ENCODE measurements at places on chromosomes 12 and 14. TPM values are rescaled to one million over a fixed set of nuclear protein-coding genes. Genes with fewer than 3 reads are reported as not detected.
A peak's percentile ranks its signal among the peaks of the same experiment; 100 is the strongest.

- no peak for DNase-seq
Observed at GRCh38 chr12:21940549-21941505, at the start of gene ABCC9. ABCC9 (minus strand) TSS chr12:21941426; CDS start chr12:21936674, 4,752 bp downstream.

- no peak for DNase-seq
Observed at GRCh38 chr14:101187816-101188570, 284.5 kb upstream of the RTL1 start.

GRCh38 chr12:121524196-121524916, 56.5 kb downstream of the KDM2B start:
- DNase-seq, result no peak

DNA sequence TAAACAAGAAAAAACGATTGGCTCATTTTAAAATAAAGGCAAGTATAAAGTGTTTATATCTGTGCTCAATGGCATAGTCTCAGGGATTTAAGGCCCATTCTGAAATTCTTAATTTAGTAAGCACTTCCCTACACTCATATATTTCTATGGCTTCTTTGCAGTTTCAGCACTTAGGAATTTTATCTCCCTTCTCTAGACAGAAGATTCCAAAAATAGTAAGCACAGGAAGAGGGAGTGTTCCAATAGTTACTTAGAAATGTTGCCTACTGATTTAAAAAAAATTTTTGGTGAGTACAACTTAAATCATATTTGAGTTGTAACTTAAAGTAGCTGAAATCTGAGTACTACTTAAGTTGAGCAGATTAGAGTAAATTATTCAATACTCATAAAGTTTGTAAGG, 19.8 kb downstream of the INSM2 start:
- DNase-seq, result no peak

- DNase-seq, result no peak
Observed at GRCh38 chr12:88450136-88450535, 130.1 kb downstream of the KITLG start.

GRCh38 chr12:65308006-65308405, 29.5 kb downstream of the MSRB3 start:
- no peak for DNase-seq

DNA sequence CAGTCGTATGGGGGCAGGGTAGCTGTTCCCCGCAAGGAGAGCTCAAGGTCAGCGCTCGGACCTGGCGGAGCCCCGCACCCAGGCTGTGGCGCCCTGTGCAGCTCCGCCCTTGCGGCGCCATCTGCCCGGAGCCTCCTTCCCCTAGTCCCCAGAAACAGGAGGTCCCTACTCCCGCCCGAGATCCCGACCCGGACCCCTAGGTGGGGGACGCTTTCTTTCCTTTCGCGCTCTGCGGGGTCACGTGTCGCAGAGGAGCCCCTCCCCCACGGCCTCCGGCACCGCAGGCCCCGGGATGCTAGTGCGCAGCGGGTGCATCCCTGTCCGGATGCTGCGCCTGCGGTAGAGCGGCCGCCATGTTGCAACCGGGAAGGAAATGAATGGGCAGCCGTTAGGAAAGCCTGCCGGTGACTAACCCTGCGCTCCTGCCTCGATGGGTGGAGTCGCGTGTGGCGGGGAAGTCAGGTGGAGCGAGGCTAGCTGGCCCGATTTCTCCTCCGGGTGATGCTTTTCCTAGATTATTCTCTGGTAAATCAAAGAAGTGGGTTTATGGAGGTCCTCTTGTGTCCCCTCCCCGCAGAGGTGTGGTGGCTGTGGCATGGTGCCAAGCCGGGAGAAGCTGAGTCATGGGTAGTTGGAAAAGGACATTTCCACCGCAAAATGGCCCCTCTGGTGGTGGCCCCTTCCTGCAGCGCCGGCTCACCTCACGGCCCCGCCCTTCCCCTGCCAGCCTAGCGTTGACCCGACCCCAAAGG, 804 bp downstream of the GAPDH start:
- DNase-seq, result peak; percentile 92

- DNase-seq, result no peak
Observed at GRCh38 chr12:98645572-98646067, 530 bp downstream of the APAF1 start.

DNA sequence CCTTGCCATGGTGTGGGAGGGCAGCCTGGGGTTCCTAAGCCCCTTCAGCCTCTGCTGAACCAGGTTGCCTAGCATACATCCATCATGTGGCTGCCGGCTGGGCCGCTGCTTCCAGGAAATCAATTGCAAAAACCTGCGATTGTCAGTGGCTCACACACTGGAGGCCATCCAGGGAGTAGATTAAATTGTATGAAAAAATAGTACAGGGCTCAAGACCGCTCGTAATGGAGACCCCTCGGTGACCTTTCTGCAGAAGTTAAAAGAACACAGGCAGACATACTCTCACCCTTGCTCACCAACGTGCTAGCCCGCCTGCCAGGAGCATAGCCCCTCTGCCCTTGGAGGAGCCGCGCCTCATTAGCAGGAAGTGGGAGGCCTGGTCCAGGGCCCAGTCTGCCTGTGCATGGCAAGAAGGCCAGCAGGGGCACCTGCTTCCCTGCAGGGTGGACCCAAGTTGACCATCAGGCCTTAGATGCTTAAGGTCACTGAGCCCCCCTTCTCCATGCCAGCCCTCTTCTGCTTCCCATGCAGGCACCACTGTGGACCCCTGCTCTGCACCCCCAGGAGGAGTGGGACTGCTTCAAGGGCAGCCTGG, 31.4 kb upstream of the CIPC start:
- peak; percentile 20 for DNase-seq

DNA sequence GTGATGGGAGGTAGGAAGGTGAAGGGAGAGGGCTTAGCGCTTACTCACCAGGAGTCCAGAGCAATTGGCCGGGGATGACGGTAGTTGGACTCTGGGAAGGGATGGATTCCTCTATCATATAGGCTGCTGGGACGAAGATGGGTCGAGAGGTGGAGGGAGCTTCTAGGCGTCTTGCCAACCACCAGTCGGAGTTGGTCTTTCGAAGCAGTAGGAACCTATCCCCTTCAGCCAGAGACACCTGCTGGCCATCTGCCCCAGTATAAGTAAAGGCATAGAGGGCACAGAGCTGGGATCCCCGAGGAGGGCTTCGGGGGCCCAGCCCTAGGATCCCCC, 657 bp downstream of the ARHGAP9 start:
- DNase-seq, result no peak

The PTPN21 gene
- 0.50 TPM for total RNA-seq

The HAL gene
- 0.50 TPM for total RNA-seq

The TRHDE gene
- total RNA-seq, result 0.02 TPM

The TCTN1 gene
- total RNA-seq, result 5.0 TPM

The TMEM121 gene
- 4.2 TPM for total RNA-seq

The CIPC gene
- 19.6 TPM for total RNA-seq
